ENCODE measurements at places on chromosomes 7 and 10.

- no peak for DNase-seq
- H3K27me3 ChIP-seq: peaks cover 2% of the 10 kb centered on the region
- no peak overlapping the region for H3K27ac ChIP-seq
- no peaks in the 10 kb centered on the region for H3K4me1 ChIP-seq
- H3K4me3 ChIP-seq: no peak overlapping the region
Measured at GRCh38 chr7:28613262-28613661, 200.9 kb downstream of the CREB5 start.

GRCh38 chr10:110109511-110109910 lies 97.9 kb upstream of the MXI1 start:
- DNase-seq: no peak
- no peaks in the 10 kb centered on the region for H3K4me1 ChIP-seq
- H3K4me3 ChIP-seq: no peak overlapping the region
- peaks cover 3% of the 10 kb centered on the region for H3K36me3 ChIP-seq

DNA sequence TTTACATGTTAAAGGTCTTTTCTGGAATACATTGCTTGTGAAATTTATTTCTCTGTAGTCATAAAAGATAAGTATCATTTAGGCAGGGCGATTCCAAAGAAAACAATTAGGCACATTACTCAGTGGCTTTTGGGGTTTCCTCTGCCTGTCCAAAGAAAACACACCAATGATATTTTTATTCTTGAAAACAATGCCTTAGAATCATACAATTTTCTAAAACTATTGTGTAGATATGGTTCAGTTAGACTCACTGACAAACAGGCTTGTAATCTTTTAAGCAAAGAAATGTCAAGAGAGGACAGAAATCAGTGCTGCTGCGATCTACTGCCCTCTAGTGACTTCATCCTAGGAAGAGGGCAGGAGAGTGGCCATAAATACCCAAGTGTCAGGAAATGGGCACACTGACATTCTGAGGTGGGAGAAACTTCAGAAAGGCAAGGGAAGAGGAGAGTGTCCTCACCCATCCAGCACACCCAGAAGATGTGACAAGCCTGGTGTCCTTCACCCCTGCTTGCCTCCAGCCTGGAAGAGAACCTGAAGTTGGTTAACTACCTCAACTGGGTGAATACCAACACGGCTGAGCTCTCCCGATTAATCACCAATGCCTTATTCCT lies 120.5 kb downstream of the GALNT11 start:
- no peak overlapping the region for H3K4me3 ChIP-seq
- H3K4me1 ChIP-seq: no peaks in the 10 kb centered on the region
- no peak for DNase-seq
- no peaks in the 10 kb centered on the region for H3K27me3 ChIP-seq
- H3K27ac ChIP-seq: no peak overlapping the region
- H3K36me3 ChIP-seq: peaks cover 50% of the 10 kb centered on the region

DNA sequence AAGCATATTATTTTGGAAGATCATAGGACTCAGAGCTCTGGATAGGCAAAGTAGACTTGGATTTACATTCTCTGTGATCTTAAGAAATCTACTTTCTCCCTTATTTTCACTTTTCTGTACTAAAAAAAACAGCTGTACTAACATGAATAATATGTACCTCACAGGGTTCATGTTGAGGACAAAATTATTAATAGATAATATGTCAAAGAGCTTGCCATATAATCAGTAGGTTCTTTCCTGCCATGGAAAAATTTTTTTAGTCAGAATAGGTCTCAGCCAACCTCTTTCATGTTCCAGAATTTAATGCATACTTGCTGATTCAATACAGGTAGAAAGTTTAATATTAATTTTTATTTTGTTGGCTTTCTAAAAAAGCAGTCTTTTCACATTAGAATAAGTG lies 780.3 kb upstream of the C7orf33 start:
- H3K36me3 ChIP-seq: no peaks in the 10 kb centered on the region
- DNase-seq: no peak
- H3K27ac ChIP-seq: no peak overlapping the region
- no peaks in the 10 kb centered on the region for H3K27me3 ChIP-seq

GRCh38 chr7:137828456-137828855 lies 18.3 kb downstream of the DGKI start:
- no peak overlapping the region for H3K4me3 ChIP-seq
- H3K27me3 ChIP-seq: no peaks in the 10 kb centered on the region
- H3K4me1 ChIP-seq: peaks cover 11% of the 10 kb centered on the region
- H3K27ac ChIP-seq: no peak overlapping the region

- H3K36me3 ChIP-seq: peaks cover 48% of the 10 kb centered on the region
- no peak overlapping the region for H3K4me3 ChIP-seq
- no peaks in the 10 kb centered on the region for H3K27me3 ChIP-seq
- H3K27ac ChIP-seq: no peak overlapping the region
- no peak for DNase-seq
- no peaks in the 10 kb centered on the region for H3K4me1 ChIP-seq
Measured at GRCh38 chr7:152189061-152189460, 163.6 kb downstream of the GALNT11 start.

DNA sequence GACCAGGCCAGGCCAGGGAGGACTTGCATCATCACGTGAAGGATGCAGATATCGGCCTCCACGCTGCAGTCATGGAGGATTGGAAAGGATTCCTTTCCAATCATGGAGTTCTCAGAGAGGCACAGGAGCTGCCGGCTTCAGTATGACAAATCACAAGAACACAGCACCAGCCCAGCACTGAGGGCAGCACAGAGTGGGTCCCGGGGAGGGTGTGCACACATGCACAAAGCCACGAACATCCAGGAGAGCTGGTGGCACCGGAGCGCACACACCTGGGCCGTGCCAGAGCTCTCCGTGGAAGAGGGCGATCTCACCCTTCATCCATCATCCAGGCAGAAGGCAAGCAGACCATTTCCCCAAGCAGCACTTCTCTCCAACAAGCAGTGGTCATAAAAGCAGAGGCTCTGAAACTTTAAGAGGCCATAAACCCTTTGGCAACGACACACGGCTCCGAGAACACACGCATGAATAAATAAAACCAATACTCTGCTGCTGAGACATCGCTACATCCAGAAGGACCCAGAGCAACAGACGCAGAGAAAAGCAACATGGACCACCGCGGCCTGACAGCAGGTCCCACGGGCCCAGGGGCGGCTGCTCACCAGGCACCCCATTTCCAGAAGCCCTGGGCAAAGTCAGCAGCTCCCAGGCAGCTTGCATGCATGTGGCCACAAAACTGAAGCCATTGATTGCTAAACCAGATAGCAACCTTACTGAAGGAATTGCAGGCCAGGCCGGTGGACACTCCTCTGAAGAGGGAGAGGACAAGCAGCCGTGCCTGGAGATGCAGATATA lies 180.8 kb downstream of the USP6NL start:
- H3K4me3 ChIP-seq: no peak overlapping the region
- no peaks in the 10 kb centered on the region for H3K4me1 ChIP-seq
- H3K36me3 ChIP-seq: no peaks in the 10 kb centered on the region
- no peak overlapping the region for H3K27ac ChIP-seq
- no peaks in the 10 kb centered on the region for H3K27me3 ChIP-seq
- no peak for DNase-seq

DNA sequence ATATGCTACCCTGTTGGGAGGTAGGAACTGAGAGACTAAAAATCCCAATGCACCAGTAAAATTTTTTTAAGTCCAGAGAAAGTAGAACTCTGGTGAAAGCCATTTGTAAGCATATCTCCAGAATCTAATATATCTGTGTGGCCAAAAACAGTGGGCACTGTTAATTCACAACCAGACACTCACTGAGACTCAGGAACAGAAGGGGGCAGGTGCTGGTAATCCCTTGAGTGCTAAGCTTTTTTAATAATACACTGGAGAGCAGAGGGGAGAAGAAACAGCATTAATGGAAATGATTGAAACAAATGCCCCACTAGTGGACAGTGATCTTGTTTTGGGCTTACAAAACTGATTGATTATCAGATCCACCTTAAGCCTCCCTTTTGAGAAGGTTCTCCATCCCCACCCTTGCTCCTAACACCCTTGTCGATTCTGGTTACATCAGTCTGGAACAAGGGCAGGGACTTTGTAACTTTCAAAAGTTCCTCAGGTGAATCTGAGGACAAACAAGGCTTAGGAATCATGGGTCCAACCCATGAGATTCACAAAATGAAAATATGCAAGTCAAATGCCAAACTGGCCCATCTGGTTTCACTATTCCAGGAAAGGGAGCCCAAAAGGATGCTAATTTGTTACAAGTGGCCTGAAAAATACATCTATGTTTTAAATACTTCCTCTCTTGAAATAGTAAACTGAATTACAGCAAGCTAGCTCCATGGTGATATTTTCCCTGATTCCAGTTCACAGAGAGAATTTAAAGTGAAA lies 29.7 kb downstream of the PLXNA4 start:
- H3K4me1 ChIP-seq: no peaks in the 10 kb centered on the region
- no peak overlapping the region for H3K27ac ChIP-seq
- H3K27me3 ChIP-seq: no peaks in the 10 kb centered on the region
- no peak for DNase-seq

- DNase-seq: no peak
- no peak overlapping the region for H3K4me3 ChIP-seq
- no peak overlapping the region for H3K27ac ChIP-seq
- H3K27me3 ChIP-seq: no peaks in the 10 kb centered on the region
- no peaks in the 10 kb centered on the region for H3K4me1 ChIP-seq
Measured at GRCh38 chr7:107327986-107328569, 141.8 kb upstream of the GPR22 start.

DNA sequence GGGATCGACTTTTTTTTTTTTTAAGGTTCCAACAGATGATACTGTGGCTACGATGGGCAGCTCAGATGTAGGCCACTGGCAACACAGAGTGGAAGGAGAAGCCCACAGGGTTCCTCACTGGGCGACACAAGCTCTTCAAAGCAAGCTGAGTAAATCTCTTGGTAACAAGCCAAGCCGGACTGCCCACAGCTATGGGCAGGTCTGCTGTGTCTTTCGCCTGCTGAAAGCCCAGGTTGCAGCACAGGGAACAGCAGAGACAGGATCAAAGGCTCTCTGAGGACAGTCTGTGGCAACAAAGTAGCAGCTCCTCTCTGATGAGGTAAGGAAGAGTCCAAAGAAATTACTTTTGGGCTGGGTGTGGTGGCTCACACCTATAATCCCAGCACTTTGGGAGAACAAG lies 83.6 kb downstream of the KCNMA1 start:
- no peaks in the 10 kb centered on the region for H3K36me3 ChIP-seq
- H3K4me3 ChIP-seq: no peak overlapping the region
- peaks cover 30% of the 10 kb centered on the region for H3K4me1 ChIP-seq
- no peak for DNase-seq
- no peak overlapping the region for H3K27ac ChIP-seq
- no peaks in the 10 kb centered on the region for H3K27me3 ChIP-seq

- DNase-seq: peak; percentile 37
- H3K4me1 ChIP-seq: peaks cover 24% of the 10 kb centered on the region
- H3K36me3 ChIP-seq: no peaks in the 10 kb centered on the region
Measured at GRCh38 chr7:96414931-96415292, 93.0 kb upstream of the SLC25A13 start.

GRCh38 chr7:70432567-70433001 lies 699.4 kb upstream of the GALNT17 start:
- peaks cover 2% of the 10 kb centered on the region for H3K4me1 ChIP-seq
- H3K27me3 ChIP-seq: no peaks in the 10 kb centered on the region
- DNase-seq: no peak
- no peaks in the 10 kb centered on the region for H3K36me3 ChIP-seq

DNA sequence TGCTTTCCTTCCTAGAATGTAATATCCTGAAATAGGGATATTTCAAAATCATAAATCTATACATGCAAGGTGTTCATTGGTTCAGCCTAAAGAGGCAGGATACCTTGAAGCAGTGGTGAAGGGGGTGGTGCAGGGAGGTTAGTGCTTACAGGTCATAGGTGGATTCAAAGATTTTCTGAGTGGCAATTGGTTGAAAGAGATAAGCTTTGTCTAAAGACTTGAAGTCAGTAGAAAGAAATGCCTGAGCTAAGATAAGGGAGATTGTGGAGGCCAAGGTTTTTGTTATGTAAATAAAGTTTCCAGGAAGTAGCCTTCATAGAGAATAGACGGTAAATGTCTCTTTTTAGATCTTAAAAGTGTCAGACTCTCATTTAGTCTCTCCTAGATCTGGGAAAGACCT lies 741.2 kb upstream of the ZWINT start:
- no peak for DNase-seq
- no peaks in the 10 kb centered on the region for H3K36me3 ChIP-seq

- H3K27me3 ChIP-seq: no peaks in the 10 kb centered on the region
- H3K36me3 ChIP-seq: no peaks in the 10 kb centered on the region
- H3K4me1 ChIP-seq: no peaks in the 10 kb centered on the region
- H3K4me3 ChIP-seq: no peak overlapping the region
- H3K27ac ChIP-seq: no peak overlapping the region
Measured at GRCh38 chr7:19455623-19456022, 253.2 kb downstream of the POLR1F start.

- no peak for DNase-seq
- no peaks in the 10 kb centered on the region for H3K27me3 ChIP-seq
- no peak overlapping the region for H3K4me3 ChIP-seq
- H3K27ac ChIP-seq: no peak overlapping the region
- peaks cover 3% of the 10 kb centered on the region for H3K4me1 ChIP-seq
Measured at GRCh38 chr7:117600911-117601310, 121.1 kb downstream of the CFTR start.

DNA sequence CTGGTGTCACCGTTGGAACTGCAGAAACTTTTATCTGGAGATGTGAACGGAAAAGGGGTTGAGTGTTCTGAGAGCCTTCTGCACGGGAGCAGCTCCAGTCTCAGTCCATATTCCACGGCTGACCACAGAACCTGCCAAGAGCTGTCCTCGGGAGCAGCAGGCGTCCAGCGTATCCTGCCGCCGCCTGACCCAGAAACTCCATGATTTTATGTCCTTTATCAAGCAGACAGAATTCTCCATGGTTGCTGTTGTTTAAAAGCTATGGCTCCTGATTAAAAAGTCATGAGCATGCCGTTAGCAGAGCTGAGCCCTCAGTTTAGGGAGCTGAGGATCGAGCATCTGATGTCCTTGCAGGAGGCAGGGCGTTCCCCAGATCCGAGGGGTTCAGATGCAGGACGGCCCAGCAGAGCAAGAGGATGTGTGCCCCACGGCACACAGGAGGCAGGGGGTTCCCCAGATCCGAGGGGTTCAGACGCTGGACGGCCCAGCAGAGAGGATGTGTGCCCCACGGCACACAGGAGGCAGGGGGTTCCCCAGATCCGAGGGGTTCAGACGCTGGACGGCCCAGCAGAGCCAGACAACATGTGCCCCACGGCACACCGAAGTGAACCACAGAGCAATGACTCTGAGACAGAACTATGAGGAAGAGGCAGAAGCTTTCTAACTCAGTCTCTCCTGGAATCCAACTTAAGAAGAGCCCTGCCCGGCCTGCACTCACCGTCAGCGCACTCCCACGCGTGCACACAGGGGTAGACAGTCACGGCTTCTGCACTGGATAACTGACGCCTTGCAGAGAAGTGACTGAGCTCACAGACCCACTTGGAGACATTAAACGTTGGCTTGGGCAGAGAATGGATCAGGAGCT lies 96.4 kb downstream of the WDR37 start:
- no peaks in the 10 kb centered on the region for H3K27me3 ChIP-seq
- H3K4me3 ChIP-seq: no peak overlapping the region
- H3K36me3 ChIP-seq: no peaks in the 10 kb centered on the region
- no peak overlapping the region for H3K27ac ChIP-seq

DNA sequence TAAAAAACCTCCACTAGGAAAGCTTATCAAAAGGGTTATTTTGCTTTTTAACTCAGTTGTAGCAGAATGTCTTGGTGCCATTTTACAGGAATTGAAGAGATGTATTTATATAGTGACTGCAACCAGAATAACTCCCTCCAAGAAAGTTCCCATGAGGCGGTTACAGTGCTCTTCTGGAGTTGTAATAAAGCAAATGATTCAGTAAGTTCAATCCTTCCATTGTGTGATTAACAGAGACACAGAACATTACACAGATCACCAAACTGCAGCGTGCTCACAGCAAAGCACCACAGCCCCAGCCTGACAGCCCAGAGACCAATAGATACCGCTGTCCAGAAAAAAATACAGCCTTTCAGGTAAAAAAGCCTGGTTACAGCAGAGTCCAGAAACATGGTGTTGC lies 21.9 kb upstream of the CABCOCO1 start:
- no peak overlapping the region for H3K4me3 ChIP-seq
- no peaks in the 10 kb centered on the region for H3K27me3 ChIP-seq
- no peaks in the 10 kb centered on the region for H3K36me3 ChIP-seq
- no peaks in the 10 kb centered on the region for H3K4me1 ChIP-seq

All from liver (tissue), 10 donors.